ENCODE measurements at places on chromosomes 3 and 15.

- peak; percentile 87 for DNase-seq
These were observed 7.7 kb upstream of the OSBPL11 start for GRCh38 chr3:125602752-125603649.

DNA sequence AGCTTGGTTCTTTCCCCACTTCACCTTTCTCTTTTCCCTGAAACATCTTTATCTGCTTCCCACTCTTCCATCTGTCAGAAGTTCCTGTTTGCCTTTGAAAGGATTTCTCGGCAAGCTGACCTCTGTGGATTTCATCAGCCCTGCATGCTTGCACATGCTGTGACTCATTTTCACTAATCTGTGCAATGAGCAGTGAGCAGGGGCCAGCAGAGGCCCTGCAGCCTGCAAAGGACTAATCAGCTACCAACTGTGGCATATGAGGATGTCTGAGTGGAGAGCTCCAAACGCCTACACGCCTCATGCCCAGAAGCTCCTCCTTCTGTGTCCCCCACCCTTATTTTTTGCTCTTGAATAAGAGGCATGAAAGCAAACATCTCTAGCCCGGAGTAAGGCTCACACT lies 333.0 kb upstream of the SEMA6D start:
- peak; percentile 78 for DNase-seq

- DNase-seq = peak; percentile 64
These were observed 89.0 kb upstream of the FNDC3B start for GRCh38 chr3:171950373-171950772.

- peak; percentile 58 for DNase-seq
These were observed 21.2 kb downstream of the NGRN start for GRCh38 chr15:90286678-90287077.

GRCh38 chr15:43881245-43881644 lies 54.4 kb downstream of the WDR76 start:
- no peak for DNase-seq

DNA sequence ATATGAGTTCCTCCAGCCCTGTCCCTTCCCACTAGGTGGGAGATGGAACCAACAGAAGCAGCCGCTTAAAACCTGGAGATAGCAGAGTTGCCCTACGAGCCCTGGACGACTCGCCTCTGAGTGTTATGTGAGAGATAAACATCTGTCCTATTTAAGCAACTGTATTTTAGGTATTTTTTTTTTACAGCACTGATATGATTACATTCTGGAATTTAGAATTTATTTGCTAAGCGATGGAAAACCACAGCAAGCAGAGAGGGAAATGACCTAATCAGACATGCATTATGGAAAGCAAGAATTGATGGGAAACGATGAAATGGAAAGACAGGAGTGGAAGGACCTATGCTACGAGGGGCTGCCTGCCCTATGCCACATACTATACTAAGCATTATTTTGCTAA lies 379.0 kb upstream of the IL12A start:
- no peak for DNase-seq

DNA sequence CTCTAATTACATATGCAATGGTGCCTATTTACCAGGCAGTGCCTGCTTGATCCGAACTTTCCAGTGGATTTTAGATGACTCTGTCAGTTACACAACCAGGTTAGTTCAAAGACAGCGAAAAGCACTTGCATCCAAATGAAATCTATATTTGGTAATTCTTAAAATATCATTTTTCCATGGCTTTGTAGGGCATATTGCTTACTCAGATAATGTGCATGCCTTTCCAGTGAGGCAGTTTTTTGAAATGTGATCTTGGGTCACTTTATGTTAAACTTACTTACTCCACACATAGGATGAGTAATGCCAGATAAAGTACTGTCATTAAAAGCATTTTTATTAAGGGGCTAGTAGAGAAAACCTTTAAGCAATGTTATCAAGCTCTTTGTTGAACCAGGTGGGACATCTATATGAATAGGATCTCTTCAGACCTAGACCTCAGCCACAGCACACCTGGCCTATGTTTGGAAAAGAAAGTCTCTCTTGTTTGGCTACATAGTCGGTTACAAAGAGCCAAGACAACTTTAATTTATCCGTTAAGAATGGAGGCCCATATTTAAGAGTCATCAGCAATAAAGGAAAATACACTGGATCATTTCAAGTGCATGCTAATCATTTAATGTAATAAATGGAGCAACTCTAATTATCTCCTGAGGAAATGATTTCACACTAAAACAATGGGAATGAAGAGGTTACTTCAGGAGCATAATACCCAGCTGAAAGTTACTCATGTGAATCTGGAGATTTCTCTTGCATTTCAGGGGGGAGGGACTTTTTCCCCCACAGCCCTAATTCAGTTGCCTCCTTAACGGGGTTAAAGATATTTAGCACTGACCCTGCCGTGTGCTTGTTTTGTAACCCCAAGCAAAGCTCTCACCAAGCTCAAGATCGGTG lies 56.3 kb upstream of the TMCO5A start:
- no peak for DNase-seq

GRCh38 chr3:15260531-15260930 lies 54.5 kb downstream of the CAPN7 start:
- no peak for DNase-seq

DNA sequence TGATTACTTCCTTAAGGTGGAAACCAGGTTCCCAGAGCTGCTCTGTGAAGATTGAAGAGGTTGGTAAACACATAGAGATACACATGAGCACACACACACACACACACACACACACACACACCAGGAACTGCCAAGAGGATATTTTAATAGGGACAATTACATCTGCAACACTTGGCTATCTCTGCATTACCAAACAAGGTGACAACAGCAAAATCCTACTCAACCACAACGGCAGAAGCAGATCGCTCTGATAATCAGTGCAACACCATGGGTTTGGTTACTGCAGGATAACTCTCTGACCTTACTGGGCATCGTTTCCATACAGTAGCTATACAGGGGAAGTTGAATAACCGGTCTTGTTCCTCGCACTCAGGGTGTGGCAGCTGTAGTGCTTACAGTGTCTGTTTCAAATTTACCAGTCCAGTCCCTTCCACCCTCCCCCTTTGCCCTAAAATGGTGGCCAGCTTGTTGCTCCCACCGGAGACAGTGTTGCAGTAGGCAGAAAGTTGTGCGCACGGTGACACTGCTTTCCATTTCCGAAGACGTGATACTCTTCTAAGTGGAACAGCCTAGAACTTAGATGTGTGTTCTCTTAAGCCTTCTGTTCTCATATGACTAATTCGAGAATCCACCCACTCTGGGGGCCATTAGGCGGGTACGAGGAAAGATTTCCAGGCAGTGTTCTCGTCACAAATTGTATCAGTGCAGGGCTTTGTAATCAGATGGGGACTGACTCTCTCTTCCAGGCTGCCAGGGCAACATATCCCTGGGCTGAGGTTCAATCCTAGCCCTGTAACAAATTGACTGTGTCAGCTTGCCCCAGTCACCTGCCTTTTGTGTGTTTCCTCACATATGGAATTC lies 176.2 kb downstream of the P3H2 start:
- no peak for DNase-seq

DNA sequence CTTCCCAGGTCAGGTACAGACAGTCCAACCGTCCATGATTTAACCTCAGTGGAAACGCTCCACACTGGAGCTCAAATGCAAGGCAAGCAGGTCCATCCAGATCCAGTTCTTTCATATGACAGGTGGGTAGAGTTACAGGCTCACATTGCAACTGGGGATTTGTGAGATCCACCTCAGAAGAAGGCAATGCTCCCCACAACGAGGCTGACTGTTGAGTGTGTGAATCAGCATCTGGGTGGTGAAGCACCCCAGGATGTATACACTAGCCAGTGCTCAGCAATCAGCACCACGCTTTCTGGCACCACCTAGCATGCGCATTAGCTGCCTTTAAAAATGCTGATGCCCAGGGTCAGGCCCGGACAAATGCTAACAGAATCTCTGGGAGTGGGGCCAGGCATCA lies 343.5 kb upstream of the ICE2 start:
- DNase-seq = no peak

- peak; percentile 89 for DNase-seq
These were observed 123.0 kb upstream of the SPRED1 start for GRCh38 chr15:38129531-38130204.
